ENCODE measurements at places on chromosomes 5 and 9.

DNA sequence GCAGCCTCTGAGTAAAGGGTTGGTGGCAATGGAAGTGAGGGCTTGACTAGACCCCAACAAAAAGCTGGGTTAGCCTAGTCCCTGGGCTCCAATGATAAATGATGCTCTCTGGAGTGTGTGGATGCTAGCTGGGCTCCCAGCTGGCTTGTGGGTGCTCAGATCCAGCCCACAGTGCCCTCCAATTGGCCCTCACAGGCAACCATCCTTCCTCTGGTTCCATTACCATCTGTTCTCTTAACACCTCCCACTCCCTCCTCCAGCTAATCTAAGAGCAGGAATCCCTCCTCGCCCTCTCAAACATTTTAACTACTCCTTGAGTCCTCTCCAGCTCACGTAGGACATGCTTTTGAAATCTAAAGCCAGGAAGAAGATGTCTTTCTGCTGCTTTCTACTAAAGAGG is 25.2 kb upstream of the FRMD3 start:
- no peak for DNase-seq

DNA sequence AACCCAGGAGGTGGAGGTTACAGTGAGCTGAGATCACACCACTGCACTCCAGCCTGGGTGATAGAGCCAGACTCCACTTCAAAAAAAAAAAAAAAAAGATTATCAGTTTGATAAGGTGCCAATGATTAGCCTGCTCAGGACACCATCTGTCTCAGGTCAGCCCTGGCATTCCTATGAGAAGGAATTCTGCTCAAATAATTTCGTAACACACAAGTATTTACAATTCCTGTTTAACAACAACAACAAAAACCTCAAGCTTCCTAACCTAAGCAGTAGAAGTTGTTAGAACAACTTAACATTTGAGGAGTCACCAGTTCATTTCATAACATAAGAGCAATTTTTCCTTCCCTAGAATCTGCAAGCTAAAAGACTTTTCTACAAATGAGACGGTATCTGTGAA is 85.0 kb downstream of the LHFPL2 start:
- DNase-seq: no peak

DNA sequence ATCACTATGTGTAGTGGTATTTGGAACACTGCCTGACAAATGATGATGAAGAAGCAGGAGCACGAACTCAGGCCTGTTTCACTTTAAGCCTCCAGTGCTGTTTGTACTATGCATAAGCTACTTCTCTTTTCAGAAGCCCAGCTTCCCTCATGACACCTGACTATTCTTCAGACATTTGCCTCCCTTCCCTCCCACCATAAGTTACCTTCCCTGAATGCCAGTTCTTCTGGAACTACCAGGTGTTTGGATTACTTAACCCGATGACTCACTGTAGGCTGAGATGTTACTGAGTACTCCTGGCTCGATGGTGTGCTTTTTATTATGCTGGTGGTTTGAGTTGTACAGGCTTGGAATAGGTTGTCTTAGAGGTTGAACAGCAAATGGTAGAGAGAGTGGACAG is 180.0 kb downstream of the SPATA31D1 start:
- DNase-seq: no peak

DNA sequence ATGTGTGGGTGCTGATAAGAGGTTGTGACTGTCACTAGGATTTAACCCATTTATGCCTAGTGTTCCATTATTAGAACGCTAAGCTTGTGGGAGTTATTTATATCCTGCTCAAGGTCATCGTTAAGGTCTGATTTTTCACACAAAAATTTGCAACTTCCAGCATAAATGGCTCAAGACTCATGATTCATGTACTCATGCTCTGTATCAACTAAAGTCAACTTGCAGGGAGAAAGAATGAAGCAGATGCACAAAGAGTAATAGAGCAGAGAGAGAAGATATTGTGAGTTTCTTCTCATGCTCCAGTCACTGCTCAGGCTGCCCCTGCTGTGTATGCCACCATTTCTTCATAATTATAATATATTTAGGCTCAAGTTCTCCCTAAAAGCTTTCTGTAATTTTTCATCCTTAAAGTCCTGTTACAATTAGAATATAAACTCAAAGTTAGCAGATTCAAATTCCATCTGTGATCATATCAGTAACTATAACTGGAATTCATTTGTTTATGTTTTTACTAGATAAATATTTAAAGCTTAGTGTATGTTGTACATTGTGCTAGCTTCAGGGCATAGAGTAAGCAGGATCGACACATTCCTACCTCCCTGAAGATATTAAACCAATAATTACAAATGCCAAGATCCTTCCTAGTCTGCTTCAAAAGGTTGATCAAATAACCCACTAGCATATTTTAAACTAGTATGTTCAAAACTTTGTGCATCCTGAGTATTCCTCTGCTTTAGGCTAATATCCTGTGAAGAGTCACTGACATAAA is 136.7 kb downstream of the NUDT12 start:
- DNase-seq: no peak

GRCh38 chr5:58121391-58121790 is 338.5 kb downstream of the PLK2 start:
- no peak for DNase-seq

DNA sequence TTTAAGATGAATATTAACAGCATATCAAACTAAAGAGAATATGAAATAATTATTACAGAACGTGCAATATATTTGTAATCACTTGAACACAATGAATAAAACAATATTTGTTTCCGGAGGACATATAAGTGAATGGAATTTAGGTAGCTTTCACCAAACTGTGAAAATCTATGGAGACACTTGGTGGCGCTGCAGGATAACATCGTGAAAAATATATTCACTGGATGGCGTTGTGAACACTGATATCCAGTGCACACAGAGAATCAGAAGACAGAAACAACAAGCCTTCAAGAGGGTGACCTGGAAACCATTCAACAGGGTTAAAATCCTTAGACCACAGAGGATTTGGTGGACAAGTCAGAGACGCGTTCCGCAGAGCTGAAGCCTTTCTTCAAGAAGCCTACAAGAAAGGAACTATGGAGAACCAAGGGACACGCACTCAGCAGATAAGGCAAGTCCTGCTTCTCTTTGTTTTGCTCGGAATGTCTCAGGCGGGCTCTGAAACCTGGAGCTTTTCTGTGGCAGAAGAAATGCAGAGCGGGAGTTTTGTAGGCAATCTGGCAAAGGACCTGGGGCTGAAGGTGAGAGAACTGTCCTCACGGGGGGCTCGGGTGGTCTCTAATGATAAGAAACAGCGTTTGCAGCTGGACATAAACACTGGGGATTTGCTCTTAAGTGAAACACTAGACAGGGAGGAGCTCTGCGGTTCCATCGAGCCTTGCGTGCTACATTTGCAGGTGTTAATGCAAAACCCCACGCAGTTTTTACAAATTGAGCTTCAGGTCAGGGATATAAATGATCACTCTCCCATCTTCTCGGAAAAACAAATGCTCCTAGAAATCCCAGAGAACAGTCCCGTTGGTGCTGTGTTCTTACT is at the start of gene PCDHB11:
TSS of gene PCDHB11 (plus strand) at position 269 of the 877 bp plus-strand sequence. CDS start at position 417, 148 bp downstream.
- DNase-seq: no peak

GRCh38 chr9:16143947-16144890 is 591.4 kb downstream of the CCDC171 start:
- no peak for DNase-seq
